Left hindlimb (tissue), 1 donor: ENCODE measurements at places on chromosomes 11 and 22.

GRCh38 chr22:44278243-44279068, 34.3 kb downstream of the SHISAL1 start:
- DNase-seq = no peak

GRCh38 chr11:11403763-11404725, 51.0 kb upstream of the CSNK2A3 start:
- DNase-seq = peak; percentile 72

DNA sequence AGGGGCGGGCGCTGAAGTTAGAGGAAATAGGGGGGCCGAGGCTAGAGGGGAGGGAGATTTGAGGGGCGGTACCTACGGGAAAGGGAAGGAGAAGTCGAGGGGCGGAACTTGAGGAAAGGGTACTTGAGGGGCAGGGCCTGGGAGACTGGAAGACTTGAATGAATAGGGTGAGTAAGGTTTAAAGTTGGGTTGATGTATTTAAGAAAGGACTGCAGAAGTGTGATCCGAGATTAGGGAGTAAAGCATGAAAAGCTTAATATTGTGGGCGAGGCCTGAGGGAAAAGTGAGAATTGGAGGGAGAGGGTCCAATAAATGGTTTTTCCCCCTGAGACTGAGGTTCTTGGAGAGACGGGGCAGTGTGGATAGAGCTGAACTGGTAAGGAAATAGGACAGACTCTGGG, 723 bp downstream of the HSCB start:
- no peak for DNase-seq

GRCh38 chr11:61918938-61919704, 1.8 kb upstream of the RAB3IL1 start:
- DNase-seq = peak; percentile 37

- peak; percentile 50 for DNase-seq
Measured at GRCh38 chr11:122156940-122157382, 40.9 kb upstream of the BLID start.

DNA sequence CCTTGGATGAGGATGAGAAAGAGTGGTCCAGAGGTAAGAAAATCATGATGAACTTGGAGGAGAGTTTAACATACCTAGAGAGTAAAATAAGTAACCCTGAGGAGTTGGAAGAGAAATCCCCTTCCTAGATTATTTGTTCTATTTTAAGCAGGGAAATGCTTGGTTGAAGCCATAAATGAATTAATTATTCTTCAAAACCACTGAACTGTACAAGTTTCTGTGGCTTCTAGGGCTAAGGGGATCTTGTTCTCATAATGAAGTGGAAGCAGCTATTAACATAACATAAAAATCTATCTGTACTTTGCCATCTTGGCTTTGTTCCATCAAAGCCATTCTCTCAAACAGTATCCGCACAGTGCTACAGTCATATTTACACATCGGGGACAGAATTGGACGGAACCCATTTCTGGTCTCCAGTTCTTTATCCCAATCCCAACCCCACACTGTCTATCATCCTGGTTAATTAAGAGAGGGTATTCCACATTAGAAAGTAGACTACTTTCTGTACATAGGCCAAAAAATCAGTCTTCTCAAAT, 14.5 kb upstream of the ARHGAP42 start:
- no peak for DNase-seq

- no peak for DNase-seq
Measured at GRCh38 chr11:89147229-89147628, 30.4 kb upstream of the TYR start.

DNA sequence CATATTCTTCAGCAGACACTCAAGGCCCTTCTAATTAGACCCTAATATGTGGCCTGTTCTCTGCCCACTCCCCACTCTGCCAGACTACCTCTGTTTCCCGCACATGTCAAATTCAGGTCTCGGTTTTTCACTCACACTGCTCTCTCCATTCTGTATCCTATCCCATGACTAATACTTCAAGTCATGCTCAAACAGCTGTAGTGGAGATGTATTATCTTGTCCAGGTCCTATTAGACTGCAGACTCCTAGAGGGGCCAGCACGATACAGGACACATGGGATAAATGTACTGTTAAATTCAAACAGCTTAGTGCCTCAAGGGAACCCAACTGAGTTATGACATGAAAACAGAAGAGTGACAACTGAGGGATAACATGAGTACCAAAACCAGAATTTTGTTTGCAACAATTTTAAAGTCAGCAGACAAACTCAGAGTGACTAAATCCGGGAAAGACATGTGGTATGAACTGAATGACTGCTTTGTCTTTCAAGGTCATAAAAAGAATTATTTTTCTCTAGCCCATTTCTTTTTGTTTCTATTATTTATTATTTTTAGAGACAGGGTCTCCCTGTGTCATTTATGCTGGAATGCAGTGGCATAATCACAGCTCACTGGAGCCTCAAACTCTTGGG, 20.5 kb downstream of the ATP6V1E1 start:
- no peak for DNase-seq

DNA sequence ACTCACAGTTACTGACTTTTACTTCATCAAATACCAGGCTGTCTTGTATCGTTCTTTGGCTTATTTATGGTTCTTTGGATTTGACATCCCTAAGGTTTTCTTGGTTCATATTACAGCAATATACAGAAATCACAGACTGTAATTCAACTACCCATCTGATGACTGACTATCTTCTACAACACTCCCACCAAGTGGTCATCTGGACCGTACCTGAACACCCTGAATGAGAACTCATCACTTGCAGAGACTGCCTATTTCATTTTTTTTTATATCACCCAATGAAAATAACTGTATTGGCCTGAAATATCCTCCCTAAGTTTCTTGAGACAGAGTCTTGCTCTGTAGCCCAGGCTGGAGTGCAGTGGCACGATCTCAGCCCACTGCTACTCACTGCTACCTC, 9.5 kb upstream of the UPB1 start:
- DNase-seq = no peak

DNA sequence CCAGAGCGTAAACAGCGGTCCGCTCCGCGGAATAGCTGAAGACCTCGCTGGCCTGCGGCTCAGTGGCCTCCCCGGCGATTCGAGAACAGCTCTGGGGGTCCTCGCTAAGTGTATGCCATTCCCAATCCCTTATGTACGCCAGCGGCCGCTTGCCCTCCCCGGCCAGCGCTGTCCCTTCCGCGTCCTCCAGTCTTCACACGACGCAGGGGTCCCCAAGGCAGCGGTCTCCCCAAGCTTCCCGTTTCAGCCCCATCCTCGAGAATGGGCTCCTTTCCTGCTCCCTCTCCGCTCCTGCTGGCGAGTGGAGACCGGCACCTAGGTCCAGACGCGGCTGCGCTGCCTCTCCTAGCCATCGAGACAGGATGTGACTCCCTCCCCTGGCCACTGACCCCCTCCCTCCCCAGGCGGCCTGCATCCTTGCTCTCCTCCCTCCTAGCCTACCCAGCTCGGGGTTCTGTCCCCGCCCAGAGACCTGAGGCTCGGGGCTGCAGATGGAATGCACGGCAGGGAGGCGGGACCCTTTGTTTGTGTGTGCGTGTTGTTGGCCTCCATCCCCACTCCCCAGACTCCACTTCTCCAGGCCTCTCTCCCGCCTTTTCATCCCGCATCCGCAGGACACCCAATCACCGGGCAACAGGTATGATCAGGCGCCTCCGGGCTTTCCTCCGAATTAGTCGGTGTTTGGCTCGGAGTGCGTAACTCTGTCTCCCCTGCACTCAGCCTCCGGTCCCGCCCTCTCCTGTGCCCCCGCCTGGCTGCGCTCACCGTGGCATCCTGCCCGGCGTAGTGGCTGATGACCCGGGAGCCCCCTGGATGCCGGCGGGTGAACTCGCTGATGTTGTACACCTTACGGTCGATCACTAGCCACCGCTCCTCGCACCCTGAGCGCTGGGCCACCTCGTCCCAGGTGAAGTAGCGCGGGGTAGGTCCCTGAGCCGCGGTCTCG, 740 bp downstream of the FADS1 start:
- peak; percentile 79 for DNase-seq
